Fibroblast of the aortic adventitia (primary cell): ENCODE measurements at places on chromosomes 11 and 22. TPM values are rescaled to one million over a fixed set of nuclear protein-coding genes. Genes with fewer than 3 reads are reported as not detected.

DNA sequence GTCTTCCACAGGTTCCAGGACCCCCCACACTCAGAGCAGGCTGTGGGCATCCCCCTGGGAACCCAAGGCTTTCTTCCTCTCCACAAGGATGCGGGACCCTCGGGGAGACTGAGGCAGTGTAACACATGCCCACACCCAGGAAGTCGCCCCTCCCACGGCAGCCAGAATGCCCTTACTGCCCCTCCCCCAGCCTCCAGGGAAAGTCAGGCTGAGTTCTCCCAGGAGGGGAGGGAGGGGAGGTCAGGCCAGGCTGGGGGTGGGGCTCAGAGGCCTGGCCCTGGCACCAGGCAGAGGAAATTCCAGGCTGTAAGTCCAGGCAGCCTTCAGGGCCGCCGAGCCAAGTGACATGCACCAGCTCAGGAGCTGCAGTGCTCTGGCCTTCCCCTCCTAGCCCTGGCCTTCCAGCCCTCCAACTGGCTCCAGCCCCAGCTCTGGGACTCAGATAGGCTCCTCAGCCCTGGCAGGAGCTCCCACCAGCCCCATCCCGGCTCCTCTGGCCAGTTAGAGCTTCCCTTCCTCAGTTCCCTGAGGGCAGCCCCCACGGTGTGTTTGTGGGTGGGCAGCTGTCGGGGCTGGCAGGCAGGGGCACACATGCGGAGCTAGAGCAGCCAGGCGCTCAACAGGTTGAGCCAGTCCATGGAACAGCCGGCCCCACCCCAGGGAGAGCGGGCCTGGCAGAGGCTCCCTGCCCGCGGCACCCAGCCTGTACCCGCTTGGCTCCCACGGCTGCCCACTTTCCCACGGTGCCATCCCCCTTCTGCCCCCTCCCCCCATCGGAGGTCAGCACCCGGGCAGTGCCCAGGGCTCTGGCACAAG, 3.6 kb downstream of the BCL9L start:
- peak; percentile 87 for DNase-seq

The UPK3A gene
- not detected in 2 replicates for total RNA-seq

The DPAGT1 gene
- 7.0 and 30.5 TPM in 2 replicates for total RNA-seq

The CST6 gene
- 1.7 TPM in 1 of 2 replicates, not detected in the other for total RNA-seq

- DNase-seq: no peak
Observed at GRCh38 chr11:106998916-106999188, 19.4 kb downstream of the GUCY1A2 start.
